ENCODE measurements at places on chromosomes 4 and X.

- no peak for DNase-seq
Observed at GRCh38 chr4:8325291-8325973, 55.9 kb downstream of the HTRA3 start.

GRCh38 chrX:2928583-2929434, at the start of gene ARSD:
TSS of gene ARSD (minus strand) at chrX:2929339. CDS start at chrX:2929275, 64 bp downstream.
- DNase-seq: no peak

DNA sequence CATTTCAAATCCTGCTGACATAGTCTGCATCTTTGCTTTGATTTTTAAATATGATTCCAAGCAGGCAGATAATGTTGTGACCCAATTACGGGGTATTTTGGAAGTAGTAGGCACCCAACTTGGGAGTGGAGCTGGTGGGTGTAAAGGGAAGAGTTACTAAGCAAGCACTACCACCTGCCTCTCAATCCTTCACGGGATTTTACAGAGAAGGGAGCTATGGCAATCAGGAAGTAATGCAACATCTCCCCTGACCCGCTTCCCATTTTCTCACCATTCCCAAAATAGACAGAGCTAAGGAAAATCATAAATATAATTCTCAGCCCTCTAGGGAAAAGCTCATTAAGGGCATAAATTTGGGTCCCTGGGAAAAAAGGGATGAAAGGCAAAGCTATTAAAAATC, 9.2 kb downstream of the APBB2 start:
- DNase-seq: no peak

DNA sequence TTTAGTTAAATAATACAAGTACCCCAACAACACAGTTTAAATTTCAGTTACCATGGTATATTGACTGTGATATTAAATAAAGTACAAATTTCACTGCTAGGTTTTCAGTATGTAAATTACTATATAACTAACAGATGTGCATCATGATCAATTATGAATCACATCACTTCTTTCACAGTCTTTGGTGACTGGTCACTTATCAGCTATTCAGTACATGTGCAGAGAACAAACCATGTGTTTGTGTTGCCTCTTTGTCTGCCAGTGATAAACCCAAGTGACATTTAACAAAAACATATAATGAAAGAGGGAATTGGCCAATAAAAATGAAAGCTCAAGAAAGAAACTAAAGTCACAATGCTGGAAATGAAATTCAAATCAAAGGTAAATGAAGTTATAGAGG, 249.3 kb downstream of the CHIC1 start:
- no peak for DNase-seq

GRCh38 chr4:24928708-24929107, 15.9 kb upstream of the CCDC149 start:
- DNase-seq: no peak

- DNase-seq: no peak
Observed at GRCh38 chr4:98466868-98467599, 191.4 kb downstream of the TSPAN5 start.

DNA sequence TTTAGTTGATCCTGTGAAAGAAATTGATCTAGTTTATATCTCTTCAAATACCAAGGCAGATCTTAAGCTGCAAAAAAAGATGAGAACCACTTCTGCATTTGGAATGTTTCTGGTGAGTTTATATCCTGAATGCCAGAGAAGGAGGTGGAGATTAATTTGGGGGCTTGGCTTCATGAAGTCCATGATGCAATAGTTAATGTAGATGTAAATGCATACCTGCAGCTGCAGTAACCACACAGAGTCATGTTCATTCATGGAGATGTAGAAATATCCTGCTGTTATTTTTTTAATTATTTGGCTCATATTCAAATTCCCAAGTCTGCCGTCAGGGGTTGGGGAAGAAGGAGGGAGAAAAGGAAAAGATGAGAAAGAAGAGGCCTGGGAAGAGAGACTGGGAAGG, at the start of gene SULT1E1:
TSS of gene SULT1E1 (minus strand) at position 94 of the 400 bp plus-strand sequence. CDS start 2,501 bp downstream, outside the sequence.
- no peak for DNase-seq

- DNase-seq: no peak
Observed at GRCh38 chr4:130154901-130155300, 1058.9 kb downstream of the C4orf33 start.

DNA sequence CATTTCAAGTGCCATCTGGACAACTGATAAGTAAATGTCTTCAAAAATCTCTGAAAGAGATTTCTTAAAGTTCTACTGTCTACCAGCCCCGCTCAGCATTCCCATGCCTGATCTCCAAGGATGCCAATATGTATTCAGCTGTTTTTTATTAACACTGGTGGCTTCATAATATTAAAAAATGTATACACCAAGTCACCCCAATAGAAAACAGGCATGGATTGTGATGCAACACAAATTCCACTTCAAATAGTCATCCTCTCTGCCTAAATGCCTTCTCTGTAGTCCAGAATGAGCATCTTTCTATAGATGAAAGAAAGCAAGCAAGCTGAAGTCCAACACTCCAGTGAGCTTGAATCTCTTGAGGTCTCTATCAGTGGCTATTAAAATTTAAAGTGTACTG, 152.2 kb upstream of the PPARGC1A start:
- no peak for DNase-seq

- DNase-seq: no peak
Observed at GRCh38 chr4:155033604-155034003, 174.8 kb upstream of the NPY2R start.

GRCh38 chrX:119482481-119483480, 14.5 kb downstream of the SLC25A5 start:
- no peak for DNase-seq

GRCh38 chr4:124943145-124943889, 230.8 kb upstream of the ANKRD50 start:
- DNase-seq: no peak

GRCh38 chr4:92091335-92091734, 212.4 kb upstream of the GRID2 start:
- no peak for DNase-seq

- DNase-seq: no peak
Observed at GRCh38 chr4:136241221-136241986, 1290.9 kb downstream of the PCDH18 start.
